ENCODE measurements at places on chromosomes 5 and 9.

DNA sequence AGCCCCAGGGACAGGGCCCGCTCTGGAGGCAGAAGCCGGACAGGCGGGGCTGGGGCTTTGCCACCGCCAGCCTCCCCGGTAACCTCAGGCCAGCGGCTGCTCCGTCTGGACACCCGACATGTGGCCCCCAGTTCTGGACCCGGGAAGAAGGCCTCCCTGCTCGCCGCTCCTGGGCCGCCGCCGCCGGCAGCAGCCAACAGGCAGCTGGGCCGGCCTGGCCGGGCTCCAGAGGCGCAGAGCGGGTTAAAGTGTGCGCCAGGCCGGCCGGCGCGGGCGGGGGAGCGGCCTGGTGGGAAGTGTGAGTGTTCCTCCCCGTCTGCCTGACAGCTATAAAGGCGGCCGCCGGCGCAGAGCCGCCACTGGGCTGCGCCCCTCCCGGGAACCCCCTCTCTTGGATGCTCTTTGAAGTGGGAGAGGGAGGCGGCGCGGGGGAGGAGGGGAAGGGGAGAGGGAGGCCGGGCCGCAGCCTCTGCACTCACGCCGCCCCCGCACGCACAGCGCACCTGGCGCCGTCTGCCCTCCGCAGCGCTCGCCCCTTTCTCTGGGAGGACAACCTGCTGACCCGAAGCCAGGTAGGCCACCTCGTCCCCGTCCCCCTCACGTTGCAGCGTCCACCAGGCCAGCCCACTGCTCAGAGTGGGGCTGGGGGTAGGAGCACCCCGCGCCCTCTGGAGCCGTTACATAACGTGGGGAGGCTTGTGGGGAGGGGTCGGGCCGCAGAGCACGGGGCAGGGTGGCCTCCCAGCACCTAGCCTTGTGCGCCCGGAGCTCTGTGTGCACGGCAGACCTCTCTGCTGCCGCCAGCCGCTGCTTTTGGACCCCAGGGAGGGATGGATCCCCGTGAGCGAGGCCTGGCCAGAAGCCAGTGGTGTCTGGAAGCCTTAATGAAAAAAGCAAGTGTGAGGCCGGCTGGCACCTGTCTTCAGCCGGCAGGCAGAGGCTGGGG, at the start of gene ADAMTSL2:
Gene ADAMTSL2 (plus strand): TSS at position 359 of the 946 bp plus-strand sequence. CDS start 2,009 bp downstream, outside the sequence.
- DNase-seq: peak; percentile 36

DNA sequence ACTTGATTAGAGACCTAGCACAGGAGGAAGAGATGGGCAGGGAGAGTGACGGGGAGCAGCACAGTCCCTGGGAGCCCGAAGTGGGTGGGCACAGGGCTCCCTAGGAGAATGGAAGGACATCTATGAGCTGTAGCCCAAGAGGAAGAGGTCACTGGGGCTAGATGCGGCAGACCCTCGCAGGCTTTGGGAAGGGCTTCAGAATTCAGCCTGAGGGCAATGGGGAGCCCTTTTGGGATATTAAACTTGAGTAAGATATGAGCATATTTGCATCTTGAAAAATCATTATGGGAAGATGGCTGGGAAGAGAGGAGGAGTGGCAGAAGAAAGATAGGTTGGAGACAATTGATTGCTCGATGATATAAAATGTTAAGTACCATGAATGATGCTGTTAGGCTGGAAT, 48.9 kb upstream of the IL17B start:
- no peak for DNase-seq

DNA sequence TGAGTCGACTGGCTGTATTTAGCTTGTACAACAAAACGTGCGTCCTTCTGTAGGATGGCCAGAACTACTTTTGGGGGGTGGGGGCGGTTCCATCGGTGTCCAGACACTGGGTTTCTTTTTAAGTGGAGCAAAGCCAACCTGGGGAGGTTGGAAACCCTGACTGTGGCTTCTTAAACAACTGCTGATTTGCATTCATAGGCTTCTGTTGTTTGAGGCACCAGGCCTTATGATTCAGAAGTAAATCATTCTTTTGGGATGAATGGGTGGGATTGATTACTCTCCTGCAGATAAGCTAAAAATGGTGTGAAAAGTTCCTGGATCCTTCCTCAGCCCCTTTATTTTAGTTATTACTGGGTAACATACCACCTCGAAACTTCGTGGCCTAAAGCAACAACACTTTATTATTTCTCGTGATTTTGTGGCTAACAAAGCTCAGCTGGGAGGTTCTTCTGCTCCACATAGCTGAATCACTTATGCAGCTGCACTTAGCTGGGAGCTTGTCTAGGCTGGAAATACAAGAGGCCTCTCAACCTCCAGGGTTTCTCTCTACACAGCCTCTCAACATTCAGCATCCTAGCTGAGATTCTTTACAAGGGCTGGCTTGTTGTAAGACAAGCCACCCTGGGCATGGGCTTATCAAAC, 12.2 kb upstream of the SMIM32 start:
- no peak for DNase-seq

- peak; percentile 69 for DNase-seq
Measured at GRCh38 chr9:137590469-137591383, at the start of gene ZMYND19. ZMYND19 (minus strand) TSS chr9:137590512; CDS start chr9:137590263, 249 bp downstream.

GRCh38 chr9:88521308-88521707, 13.7 kb upstream of the NXNL2 start:
- DNase-seq: no peak

DNA sequence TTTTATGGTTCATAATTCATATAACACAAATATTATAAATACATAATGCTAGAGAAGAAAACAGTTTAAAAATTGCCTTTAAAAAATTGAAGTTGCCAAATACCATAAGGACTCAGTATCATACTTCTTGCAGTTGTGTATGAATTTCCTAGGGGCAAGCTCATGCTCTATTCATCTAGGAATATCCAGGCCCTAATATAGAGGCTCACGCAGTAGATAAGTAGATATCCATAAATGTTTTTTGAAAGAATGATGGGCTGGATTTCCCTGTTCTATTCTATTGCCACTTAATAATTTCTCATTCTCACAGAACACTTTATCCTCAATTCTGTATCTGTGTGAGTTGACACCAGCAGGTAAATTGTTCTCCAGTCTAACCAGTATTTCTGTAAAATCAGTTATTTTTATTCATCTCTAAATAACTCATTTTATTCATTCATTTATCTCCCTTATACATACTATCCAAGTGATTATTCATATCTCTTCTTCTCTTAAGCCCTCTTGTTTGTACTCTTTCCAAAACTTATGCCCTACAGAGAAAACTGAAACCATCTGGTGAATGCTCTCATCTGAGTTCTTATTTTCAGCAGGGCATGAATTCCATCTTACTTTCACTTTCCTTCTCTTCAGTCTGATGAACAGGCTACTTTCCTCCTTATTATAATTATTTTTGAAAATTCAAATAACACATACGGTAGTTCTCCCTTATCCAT, 97.1 kb downstream of the SLC44A1 start:
- no peak for DNase-seq

DNA sequence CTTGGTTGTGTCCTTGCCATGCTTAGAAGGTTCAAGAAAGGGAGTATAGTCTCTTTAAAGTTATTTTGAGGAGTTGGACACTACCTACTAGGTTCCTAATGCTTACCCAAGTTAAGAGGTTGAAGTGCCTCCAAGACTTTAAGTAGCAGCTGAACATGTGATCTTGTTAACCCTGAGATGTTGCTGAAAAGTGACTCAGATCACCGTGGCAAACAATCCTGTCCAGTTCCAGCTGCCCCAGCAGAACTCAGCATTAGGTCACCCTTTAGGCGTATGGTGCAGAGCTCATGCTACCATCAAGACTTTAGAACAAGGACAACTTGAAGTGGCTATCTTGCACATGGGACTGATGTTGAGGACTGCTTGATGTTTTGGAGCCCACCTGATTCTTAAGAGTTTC, 22.5 kb downstream of the ZNF462 start:
- no peak for DNase-seq

GRCh38 chr5:173691931-173692330, 75.5 kb upstream of the BOD1 start:
- no peak for DNase-seq

- no peak for DNase-seq
Measured at GRCh38 chr5:39024005-39024404, 50.2 kb downstream of the RICTOR start.

DNA sequence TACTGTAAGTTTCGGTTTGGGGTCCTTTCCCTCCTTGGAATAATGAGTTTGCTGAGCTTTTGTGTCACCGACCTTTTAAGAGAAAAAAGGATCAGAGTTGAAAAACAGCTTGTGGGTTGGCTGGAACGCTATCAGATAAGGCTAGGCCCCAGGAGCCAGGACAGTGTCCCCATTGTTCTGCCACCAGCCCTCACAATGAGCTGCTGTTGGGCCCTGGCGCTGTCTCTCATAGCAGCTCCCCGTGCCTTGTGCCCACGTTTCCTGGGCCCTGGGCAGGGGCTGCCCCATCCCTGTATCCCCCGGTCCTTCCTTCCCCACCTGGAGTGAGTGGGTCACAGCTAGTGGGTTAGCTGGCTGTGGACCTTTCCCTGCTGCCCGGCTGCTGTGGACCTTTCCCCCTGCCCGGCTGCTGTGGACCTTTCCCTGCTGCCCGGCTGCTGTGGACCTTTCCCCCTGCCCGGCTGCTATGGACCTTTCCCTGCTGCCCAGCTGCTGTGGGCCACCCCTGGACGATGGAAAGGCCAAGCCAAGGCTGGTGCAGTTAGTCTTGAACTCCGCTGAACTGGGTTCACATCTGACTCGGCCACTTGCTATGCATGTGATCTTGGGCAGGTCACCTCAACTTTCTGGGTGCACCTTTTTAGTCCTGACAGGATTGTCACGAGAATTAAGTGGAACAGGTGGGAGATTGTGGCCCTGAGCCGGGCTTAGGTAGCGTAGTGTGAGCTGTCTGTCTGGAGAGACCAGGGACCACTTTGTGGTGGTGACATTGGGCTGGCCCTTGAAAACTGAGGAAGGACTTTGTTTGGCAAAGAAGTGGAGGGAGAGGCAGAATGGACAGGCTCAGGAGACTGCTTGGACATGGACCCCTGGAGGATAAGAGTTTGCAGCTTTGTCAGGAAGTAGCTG, 99.5 kb downstream of the DAB2IP start:
- DNase-seq: no peak

DNA sequence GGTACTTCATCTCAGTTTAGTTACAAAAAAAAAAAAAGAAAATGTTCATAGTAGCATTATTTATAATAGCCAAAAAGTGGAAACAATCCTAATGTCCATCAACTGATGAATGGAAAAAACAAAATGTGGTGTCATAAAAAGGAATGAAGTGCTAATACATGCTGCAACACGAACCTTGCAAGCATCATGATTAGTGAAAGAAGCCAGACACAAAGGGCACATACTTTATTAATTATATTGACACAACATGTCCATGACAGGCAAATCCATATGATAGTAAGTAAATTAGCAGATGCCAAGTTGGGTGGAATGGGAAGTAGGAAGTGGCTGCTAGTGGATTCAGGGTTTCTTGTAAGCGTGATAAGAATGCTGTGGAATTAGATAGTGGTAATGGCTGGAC, 54.2 kb downstream of the PCDHGC5 start:
- DNase-seq: no peak

GRCh38 chr5:164345173-164345849, 839.9 kb downstream of the MAT2B start:
- no peak for DNase-seq

DNA sequence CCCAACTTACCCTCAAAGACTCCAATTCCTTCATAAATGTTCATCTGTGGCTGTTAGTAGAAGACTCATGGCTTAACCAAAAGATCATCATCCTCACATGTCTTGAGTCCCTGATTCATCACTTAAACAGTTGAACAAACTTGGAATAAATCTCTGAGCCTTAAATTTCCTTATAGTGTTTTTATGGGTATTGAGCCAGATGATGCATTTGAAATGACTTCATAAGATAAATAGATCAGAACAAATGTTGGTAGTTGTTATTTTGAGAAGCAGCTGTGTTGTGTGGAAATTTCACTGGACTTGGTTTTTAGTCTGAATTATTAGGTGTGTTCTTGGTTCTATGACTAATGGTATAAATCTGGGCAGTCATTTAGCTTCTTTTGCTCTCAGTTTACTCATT, 236.2 kb downstream of the NNT start:
- no peak for DNase-seq

- no peak for DNase-seq
Measured at GRCh38 chr5:16464664-16465543, 696 bp downstream of the ZNF622 start.
